ENCODE measurements at places on chromosomes 3 and 15.

GRCh38 chr3:143118630-143119008 is 952 bp upstream of the CHST2 start:
- no peak for DNase-seq

DNA sequence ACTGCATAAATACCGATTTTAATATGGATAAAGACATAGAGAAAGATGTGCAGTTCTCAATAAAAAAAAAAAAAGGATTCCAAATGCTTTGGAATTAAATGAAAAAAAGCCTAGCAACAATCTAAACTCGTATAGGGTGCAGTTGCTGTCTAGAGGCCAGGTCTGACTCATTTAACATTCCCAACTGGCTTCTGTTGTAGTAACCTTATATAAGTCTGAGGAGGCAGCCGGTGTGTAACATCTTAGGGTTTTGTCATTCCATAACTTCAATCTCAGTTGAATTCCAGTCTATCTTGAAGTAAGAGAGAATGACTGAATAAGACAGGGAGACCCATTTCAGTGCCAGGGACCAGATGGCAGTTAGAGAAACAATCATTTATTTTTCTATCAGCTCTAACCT is 6.5 kb downstream of the PDCD10 start:
- no peak for DNase-seq

DNA sequence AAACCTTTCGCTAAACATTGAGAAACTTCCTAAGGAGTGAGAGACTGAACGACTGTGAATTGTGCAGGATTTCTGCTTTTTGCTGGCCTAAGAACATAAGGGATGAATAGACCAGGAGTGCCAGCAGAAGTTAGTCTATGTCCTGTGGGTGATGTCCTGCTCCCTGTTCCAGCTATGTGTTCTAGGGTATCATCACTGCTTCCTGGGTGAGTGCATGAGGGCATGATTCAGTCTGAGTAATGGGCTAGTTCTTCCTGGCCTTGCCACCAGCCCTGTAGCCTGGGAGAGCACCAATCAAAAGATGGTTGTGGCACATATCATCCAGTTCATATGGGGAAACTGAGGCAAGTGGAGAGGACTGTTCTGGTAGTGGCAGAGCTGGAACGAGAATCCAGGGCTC is 153.9 kb upstream of the TPM1 start:
- DNase-seq = no peak

- no peak for DNase-seq
Measured at GRCh38 chr3:149364624-149365023, 12.8 kb downstream of the TM4SF1 start.

DNA sequence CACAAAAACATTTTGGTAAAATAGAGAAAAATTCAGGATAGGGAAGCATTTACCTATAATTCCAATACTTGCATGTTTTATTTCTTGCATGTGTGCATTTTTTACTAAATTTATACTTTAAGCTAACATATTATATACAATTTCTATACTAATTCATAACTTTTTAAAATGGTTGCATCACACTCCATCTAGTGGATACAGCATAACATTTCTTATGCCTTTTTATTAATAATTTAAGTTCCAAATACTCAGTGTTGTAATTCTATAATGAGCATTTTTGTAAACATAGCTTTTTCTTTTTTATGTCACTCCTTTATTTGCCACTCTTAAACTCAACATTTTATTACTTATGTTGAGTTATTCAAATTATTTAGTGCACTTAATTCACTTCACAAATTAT is 477.7 kb downstream of the ZBBX start:
- DNase-seq = no peak

DNA sequence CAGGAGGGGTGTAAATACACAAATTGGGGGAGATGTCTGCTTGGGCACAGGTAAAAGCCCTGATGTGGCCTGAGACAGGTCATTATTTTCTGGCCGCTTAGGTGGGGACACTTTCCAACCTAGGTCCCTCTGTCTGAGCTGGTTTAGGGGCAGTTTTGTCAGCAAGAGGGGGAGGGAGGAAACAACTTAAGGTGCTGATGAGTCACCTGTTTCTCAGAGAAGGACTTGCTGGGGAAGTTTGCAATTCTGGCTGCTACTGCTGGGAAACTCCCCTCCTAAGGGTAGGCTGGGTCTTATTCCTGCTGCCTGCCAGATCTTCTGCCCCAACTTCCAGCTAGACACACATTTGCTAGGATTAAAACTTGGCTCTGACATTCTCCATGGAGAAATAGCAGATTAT is 4.8 kb upstream of the RHOV start:
- DNase-seq = peak; percentile 12

- no peak for DNase-seq
Measured at GRCh38 chr15:74275957-74276356, 39.8 kb downstream of the CCDC33 start.

GRCh38 chr3:52109611-52110301 is 44.5 kb downstream of the POC1A start:
- no peak for DNase-seq

- no peak for DNase-seq
Measured at GRCh38 chr15:42808913-42809312, 72.0 kb upstream of the CDAN1 start.

- no peak for DNase-seq
Measured at GRCh38 chr3:44340058-44340395, 1.5 kb downstream of the TCAIM start.

DNA sequence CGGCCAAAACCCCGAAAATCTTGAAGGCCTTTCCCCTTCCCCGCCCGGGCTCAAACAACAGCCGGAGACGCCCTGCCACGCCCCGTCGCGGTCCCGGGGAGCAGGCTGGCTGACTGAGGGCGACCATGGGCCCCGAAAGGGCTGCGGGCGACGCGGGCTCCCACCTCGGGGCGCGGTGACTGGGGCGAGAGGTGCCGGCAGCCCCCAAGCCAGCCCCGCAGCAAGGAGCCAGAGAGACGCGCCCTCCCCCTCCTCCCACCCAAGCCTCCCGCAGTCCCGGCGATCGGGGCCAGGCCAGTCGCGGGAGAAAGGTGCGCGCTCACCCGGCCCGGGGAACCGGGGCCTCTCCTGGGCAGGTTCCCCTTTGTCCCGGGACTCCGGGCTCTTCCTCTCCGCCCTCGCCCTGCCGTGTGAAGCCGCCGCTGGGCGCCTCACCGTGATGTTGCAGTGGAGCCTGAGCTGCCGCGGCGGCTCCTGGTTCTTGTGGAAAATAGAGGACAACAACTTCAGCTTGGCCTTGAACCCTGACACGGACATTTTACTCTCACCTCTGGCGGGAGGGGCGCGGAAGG is 30.6 kb upstream of the ZSCAN2 start:
- peak; percentile 44 for DNase-seq

- no peak for DNase-seq
Measured at GRCh38 chr15:41284427-41285177, 47.8 kb downstream of the OIP5 start.

DNA sequence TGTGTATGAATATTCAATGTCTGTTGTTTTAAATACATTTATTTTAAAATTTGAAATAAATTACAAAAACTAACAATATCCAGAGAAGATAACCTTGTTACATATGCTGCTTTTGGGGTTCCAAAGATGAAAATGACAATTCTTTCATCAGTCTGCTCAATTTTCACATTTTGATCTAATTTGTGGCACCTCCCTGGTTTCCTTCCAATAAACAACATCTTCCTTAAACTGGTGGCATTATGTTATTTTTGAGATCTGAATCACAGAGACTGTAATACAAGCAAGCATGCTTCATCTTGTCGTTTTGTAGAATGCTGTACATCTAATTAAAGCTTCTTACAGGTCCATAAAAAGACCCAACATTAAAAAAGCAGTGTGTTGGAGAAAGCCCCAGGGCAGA is 2.2 kb upstream of the SNRK start:
- DNase-seq = no peak

GRCh38 chr3:153350420-153350819 is 188.4 kb downstream of the RAP2B start:
- DNase-seq = no peak

GRCh38 chr3:127408022-127408683 is 120.3 kb upstream of the PRR20G start:
- no peak for DNase-seq

DNA sequence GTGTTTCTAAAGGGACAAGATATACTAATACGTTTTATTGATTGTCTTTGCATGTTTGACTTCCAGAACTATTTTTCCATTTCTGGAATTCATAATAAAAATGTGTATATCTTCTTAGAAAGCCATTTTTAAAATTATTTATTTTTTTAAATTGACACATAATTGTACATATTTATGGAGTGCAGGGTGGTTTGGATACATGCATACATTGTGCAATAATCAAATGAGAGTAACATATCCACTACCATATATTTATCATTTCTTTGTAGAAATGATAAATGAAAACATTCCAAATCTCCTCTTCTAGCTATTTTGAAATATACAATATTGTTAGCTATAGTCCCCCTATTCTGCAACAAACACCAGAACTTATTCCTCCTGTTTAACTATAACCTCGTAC is 156.5 kb upstream of the ABI3BP start:
- no peak for DNase-seq

- DNase-seq = no peak
Measured at GRCh38 chr3:153242896-153243295, 80.9 kb downstream of the RAP2B start.

DNA sequence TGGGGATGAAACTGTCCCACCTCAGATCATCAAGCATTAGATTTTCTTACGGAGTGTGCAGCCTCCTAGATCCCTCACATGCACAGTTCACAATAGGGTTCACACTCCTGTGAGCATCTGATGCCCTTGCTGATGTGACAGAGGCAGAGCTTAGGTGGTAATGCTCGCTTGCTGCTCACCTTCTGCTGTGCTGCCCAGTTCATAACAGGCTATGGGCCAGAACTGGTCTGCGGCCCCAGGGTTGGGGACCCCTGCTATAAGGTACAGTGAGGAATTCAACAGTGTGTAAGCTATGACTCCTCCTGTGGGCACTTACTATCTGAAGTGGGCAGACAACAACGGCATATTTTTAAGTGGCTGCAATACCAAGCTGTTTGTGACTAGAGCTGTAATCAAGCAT is 187.9 kb upstream of the BHLHE40 start:
- DNase-seq = no peak

- no peak for DNase-seq
Measured at GRCh38 chr3:36840453-36840921, 76.1 kb upstream of the DCLK3 start.

- DNase-seq = no peak
Measured at GRCh38 chr15:89002281-89002761, 85.9 kb upstream of the ABHD2 start.

DNA sequence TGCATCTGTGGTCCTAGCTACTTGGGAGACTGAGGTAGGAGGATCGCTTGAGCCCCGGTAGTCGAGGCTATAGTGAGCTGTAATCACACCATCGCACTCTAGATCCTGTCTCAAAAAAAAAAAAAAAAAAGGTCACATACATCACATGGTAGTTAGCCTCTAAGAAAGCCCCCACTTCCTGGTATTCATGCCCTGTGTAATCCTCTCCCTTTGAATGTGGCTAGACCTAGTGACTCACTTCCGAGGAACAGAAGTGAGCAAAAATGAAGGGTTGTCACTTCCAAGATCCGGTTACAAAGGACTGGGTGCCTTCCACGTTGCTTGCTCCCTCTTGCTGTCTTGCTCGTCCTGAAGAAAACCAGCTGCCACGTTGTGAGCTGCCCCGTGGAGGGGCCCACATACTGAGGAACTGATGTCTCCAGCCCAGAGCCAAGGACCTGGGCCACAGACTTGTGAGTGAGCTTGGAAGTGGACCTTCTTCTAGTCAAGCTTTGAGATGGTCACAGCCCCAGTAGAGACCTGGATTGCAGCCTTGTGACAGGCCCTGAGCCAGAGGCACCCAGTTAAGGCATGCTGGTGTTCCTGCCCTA is 12.6 kb upstream of the LCTL start:
- DNase-seq = no peak

DNA sequence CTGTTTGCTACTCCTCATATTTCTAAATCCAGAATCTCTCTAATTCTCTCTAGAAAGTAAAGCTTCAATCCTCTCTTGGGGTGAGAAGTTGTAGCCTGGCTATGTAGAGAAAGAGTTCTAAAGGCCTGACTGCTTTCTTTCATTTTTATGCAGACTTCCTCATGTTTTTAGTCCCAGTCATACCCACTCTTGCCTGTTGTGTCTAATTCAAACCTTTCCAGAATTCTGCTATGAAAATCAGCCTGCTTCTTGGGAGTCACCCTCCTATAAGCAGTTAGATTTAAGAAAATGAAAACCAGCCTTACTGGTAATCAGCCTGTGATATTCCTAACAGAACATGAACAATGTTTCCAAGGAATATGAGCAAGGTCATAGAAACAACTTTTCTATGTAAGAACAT is 14.8 kb upstream of the ZNF639 start:
- no peak for DNase-seq

GRCh38 chr3:458653-459310 is 262.2 kb downstream of the CHL1 start:
- DNase-seq = no peak

GRCh38 chr3:9862391-9863057 is 17.5 kb downstream of the CIDEC start:
- DNase-seq = peak; percentile 13

- no peak for DNase-seq
Measured at GRCh38 chr15:92753591-92753990, 98.0 kb upstream of the FAM174B start.

DNA sequence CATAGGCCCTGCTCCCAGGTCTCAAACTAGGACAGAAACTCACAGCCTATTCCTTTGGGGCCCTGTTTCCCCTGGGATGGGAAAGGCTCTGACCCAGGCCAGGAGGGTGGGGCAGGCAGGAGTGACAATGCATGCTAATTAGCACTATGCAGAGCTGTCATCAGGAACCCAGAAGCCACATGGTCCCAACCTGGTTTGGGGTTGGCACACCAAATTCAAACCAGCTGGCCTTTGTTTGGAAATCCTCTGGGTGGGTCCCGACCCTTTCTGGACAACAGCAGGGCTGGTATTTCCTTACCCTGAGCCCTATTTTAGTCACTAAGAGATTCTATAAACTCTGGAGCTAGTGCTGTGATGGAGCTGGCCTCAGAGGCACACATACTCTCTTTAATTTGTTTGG is 166.2 kb downstream of the LRTM1 start:
- no peak for DNase-seq

- DNase-seq = no peak
Measured at GRCh38 chr3:157441102-157441624, 4.5 kb downstream of the PTX3 start.

DNA sequence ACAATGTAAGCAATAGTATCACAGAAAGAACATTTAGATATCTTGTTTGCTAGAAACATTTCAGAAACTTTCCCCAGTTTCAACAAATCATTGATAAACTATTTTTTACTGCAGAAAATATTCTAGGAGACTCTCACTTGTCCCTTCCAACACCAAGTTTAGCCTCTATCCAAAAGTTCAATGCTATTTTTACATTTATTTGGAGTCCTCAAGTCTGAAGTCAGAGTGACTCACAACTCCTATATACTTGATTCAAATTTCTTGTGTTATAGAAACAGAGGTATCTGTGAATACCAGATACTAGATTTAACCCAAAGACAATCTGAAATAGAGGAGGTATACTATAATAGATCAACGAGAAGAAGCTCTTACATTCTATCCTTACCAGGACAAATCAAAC is 49.6 kb downstream of the RFX7 start:
- no peak for DNase-seq

GRCh38 chr3:140954576-140954975 is 12.9 kb downstream of the SLC25A36 start:
- no peak for DNase-seq

All from activated T-helper 9 cell treated with anti-CD3 and anti-CD28 coated beads, Interleukin-2, amount 50 U/mL, for 16 hours (primary cell).